ENCODE measurements at places on chromosomes 5 and 9.
A peak's percentile ranks its signal among the peaks of the same experiment; 100 is the strongest.

DNA sequence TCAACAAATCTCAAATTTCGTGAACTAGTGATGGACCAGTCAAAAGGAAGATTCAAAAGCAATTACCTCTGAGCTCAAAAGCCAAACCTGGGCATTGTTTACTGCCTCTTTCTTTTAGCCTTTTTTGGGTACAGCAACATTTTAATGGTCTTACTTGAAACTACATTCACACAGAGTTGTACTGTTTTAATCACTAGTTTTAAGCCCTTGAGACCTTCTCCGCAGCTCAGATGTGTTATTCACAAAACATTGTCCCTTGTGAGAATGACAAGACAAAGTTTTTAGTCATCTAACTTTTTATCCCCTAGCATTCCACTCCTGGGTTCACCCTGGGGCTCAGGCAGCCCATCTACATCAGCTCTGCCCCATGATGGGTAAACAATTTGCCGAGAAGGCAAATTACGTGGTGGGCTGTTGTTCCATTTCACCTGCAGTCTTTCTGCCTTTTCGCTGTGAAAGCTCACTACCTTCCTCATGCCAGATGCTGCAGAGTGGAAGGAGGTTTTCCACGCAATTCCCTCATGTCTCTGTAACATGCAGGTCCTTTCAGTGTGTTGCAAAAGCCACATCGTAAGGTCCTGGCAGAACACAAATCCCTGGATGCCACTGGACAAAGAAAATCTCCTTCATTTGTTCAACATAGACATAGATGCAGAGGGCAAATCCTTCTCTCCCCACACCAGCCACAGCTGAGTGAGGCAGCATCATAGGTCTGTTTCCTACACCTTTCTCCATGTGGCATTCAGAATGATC is 175.7 kb downstream of the EBF1 start:
- no peak for DNase-seq

- no peak for DNase-seq
These were observed 8.6 kb upstream of the COL15A1 start for GRCh38 chr9:98935071-98935505.

DNA sequence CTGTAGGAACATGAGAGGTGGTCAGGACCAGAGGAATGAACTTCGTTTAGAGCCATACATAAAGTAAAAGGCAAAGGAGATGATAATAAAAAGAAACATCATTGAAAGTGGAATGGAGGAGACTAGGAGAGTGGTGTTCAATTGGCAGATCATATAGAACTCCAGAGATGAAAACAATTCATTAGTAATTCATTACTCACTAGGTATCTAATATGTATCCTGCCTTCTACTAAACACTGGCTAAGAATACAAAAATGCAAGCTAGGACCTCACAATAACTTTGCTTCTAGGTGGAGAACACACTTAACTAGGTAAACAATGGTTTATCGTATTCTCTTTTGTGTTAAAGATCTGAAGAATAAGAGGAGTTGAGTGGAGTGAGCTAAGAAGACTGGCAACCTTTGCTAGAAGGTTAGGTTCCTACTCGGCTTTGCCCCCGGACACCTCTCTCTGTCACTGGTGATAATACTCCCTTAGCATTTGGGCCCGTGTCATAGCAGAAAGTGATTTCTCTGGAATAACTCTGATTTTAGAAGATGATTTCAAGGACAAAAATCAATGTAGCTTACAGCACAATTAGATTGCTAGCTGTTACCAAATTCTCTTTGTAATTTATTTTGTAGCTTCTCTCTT is 88.6 kb upstream of the IFNE start:
- DNase-seq = peak; percentile 68

DNA sequence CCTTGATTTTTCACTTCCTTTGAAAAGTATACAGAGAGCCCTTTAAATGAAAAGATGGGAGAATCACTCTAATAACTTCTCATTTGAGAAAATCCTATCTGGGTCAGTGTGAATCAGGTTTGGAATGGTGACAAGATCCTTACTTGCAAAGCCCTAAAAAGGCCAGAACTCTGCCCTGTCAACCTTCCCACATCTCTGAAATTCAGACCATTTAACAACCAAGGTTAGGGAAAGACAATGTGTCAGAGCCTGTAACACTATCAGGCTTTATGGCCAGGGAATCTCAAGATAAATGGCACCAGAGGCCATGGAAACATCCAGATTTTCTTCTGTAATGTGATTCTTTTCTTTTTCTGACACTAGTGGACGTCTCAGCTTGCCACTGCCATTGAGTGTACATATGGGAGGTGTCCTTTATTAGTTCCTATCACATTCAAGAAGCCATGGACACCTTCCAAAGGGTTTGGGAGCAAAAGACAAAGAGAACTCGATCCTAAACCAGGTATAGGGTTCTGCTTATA is 165.7 kb upstream of the GPR151 start:
- DNase-seq = no peak

- no peak for DNase-seq
These were observed 78.2 kb upstream of the ADCY2 start for GRCh38 chr5:7317751-7318150.

DNA sequence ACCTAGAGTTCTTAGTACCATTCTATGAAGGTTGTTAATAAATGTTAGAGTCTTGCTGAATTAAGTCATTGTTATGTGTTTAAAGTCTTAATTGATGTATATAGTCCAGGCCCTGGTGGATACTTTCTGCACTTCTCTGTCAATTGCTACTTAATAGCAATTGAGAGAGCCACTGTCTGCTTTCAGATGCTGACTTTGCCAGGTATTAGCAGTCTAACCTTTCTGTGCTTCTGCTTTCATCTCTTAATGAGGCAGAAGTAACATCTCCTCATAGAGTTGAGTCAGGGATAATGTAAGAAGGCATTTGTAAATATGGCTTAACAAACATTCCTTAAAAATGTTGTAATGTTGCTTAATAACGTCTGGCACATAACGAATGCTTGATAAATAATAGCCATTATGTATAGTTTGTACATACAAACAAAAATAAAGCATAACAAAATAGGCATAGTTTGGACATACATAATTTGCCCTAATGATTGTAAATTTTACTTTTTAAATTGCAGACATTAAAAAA is 28.3 kb downstream of the RASGRF2 start:
- no peak for DNase-seq

- peak; percentile 19 for DNase-seq
These were observed 14.3 kb upstream of the GPX3 start for GRCh38 chr5:151005950-151006576.

- no peak for DNase-seq
These were observed 68.8 kb downstream of the SLC44A1 start for GRCh38 chr9:105313238-105313637.

DNA sequence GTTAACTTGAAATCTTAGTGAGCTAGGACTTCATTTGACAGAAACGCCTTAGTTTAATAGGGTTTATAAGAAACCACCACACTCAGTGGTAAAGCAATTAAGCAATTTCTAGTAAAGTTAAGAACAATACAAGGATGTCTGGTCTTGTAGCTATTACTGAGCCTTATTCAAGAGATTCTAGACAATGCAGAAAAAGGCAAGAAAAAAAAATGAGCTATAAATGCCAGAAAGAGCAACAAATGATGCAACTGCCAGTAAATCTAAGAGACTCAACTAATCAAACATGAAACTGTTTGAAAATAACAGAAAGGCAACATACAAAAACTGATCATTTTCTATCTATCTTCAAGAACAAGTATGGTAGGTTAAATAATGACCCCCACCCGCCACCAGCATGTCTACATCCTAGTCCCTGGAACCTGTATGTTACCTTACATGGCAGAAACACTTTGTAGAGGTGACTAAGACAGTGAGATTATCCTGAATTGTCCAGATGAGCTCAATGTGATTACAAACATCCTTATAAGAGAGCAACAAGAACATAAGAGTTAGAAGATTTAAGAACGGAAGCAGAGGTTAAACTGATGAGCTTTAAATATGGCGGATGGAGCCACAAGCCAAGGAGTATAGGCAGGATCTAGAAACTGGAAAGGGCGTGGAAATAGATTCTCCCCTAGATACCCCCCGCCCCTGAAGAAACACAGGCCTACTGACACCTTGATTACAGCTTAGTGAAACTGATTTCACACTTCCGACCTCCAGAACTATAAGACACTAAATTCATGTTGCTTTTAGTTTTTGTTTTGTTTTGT is 93.0 kb downstream of the SUSD1 start:
- no peak for DNase-seq

DNA sequence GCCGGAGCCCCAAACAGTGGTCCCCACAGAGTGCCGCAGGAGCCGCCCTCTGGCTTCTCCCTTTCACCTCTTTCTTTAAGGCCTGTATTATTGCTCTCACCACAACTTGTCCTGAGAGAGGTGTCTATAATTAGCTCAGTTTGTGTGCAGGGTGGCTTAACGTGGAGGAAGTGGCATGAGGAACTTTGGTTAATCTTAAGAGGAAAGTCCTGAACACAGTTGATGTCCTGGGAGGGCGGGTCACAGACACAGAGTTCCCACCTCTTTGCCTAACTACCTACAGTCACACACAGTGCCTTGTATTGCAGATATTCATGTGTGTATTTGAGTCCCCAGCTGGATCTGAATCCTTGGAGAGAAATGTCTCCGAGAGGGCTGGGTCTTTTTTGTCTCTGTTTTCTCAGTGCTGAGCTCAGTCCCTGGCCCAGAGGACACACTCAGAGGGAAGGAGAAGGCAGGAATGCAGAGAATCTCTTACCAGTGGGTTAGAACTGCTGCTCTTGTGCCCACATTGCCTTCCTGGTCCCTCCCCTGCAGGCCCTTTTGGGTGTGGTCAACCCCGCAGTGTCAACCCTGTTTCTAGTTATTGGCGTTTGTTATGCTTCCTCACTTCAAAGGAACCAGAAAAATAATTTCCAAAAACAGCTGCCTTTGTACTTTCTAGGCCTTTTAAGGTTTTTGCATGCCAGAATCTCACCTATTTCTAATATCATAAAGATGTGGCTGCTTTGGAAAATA is 392.5 kb downstream of the KDM4C start:
- no peak for DNase-seq

GRCh38 chr9:15485836-15486666 is 24.7 kb downstream of the PSIP1 start:
- peak; percentile 58 for DNase-seq

- no peak for DNase-seq
These were observed 28.9 kb downstream of the ZNF366 start for GRCh38 chr5:72478276-72478675.

- DNase-seq = no peak
These were observed 175.8 kb downstream of the CACNA1B start for GRCh38 chr9:138053321-138053868.

GRCh38 chr9:123453831-123454321 is 97.9 kb downstream of the CRB2 start:
- DNase-seq = no peak

GRCh38 chr9:87708986-87709728 is 16.8 kb upstream of the CTSL start:
- DNase-seq = no peak

DNA sequence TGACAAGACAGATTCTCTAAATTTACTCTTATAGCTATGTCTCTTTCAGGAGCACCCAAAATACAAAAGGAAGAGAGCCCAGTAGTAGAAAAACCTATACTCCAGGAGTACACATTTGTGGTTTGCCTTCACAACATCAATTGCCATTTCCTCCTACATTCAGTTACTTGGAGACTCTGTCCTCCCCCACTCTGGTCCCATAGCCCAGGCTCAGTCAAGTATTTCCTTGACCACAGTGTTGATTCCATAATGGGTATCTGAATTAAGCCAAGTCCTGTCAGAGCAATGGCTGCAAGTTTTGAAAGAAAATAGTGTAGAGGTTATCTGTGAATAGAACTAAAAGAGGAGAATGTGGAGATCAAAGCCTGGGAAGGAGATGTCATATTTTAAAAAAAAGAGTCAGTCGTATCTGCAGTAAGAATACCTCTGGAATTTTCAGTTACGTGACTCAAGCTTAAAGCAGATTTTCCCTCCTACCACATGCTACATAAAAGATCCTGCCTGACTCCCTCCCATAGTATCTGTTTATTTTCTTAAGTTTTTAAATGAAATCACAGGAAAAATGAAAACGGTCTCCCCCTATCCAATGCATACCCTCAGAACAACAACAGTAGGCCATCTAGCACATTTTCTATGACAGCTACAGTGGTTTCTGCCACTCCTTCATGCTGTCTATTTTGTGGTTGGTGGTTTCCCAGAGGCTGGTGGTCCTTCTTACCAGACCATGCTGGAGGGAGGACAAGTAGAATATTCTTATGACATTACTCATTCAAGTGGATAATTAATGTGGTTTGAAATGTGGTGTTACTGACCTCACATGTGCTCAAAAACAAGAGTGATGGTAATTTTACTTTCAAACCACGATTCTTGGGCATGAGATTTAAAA is 249.7 kb upstream of the TMEM161B start:
- no peak for DNase-seq

DNA sequence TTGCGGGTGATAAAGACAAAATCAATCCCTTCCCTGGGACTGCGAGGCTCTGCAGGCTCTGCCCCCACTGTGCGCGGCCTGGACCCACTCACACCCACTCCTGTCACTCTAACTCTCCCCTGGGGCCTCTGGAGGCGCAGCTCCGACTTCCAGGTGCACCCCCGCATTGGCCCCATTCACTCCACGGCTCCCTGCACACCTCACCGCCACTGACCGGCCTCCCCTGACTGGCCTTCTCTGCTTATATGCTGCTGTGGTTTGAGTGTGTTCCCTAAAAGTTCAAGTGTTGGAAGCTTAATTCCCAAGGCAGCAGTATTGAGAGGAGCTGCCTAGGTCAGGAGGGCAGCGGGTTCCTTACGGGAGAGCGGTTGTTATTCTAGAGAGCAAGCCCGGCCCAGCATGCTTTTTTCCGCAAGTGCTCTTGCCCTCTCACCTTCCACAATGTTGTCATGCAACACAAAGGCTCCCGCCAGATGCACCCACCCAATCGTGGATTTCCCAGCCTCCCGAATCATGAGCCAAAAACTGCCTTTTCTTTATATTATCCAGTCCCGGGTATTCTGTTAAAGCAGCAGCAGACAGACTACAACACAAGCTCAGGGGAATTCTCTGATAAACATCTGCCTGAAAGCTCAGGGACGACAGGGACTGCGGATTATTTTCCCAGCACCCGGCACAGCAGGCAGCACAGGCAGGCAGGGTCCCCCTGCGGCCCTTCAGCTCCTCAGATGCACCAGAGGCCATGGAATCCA is 73.5 kb upstream of the LRRTM2 start:
- DNase-seq = no peak

DNA sequence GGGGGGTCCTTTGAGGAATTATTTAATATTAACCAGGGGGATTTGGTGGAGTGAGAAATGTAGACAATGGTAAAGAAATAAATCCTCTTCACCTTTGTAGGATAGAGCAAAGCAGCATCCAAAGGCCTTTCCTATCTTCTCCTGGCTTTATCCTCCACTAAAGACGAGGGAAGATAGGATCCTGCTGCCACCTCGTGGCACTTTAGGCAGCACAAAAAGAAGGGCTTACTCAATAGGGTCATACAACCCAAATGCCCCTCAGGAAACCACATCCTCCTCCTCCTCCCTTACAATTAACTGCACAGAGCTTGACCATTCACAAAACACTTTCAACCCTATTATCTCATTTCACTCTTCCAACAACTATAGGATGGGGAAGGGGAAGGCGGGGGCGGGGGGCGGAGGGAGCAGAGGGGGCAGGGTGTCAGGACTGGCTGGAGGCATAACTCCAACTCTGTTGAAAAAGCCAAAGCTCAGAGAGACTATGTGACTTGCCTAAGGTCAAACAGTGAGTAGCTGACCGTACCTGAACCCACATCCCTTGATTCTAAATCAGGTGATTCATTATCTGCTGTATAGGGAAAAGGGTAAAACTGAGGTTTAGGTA is 45.4 kb upstream of the MYOT start:
- peak; percentile 67 for DNase-seq

- peak; percentile 48 for DNase-seq
These were observed 131.1 kb downstream of the TLE1 start for GRCh38 chr9:81558091-81558830.
